ENCODE measurements at places on chromosomes 11 and 22.

DNA sequence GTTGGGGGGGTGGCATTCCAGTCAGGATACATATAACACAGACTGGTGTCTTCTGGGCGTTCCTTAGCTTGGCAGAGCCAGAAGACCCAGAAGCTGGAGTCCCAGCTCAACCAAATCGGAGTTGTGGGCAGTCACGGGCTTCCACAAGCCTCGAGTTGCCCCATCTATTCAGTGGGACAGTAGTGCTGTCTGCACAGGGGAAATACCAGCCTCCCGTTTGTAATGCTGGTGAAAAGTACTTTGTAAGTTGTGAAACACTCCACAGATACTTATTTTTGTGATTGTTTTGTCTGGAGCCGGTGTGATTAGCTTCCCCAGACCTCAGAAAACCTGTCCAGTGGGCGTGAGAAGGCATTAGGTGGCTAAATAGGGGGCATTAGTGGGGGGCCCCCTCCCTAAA is 13.6 kb downstream of the DGKZ start:
- DNase-seq, result no peak

DNA sequence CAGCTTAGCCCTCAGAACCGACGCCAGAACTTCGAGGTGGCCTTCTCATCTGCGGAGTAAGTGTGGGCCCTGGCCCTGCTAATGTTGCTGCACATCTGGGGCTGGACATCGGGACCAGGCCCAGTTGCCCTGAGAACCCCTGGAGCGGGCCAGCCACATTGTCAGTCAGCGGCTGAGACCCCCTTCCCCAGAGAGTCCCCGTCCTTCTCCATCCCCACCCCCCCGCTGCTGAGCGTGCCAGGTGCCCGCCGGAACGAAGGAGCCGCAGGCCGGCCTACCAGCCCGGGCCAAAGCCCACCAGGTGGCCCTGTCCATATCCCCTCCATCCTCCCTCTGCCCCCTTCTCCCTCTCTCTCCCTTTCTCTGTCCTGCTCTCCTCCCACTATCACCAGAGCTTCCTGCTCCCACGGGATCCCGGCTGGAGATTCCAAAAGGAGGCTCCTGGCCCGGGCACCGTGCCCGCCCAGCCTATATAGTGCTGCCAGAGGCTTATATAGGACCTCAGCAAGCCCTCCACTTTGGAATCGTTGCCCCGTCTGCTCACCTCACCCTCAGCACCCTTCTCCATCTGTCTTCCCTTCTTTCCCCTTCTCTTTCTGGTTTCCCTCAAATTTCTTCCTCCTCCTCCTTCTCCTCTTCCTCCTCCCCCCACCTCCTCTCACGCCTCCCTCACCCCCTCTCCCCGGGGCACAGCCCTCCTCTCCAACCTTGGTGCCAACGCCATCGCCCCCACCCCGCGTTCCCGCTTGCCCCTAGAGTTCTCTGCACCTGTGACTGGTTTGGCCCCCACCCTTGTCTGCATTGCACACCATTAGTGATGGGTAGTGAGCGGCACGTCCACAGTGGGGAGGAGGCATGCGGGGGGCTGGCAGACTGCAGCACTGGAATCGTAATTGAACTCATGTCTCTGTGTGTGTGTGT is 7.3 kb downstream of the SELENOM start:
- DNase-seq, result no peak

DNA sequence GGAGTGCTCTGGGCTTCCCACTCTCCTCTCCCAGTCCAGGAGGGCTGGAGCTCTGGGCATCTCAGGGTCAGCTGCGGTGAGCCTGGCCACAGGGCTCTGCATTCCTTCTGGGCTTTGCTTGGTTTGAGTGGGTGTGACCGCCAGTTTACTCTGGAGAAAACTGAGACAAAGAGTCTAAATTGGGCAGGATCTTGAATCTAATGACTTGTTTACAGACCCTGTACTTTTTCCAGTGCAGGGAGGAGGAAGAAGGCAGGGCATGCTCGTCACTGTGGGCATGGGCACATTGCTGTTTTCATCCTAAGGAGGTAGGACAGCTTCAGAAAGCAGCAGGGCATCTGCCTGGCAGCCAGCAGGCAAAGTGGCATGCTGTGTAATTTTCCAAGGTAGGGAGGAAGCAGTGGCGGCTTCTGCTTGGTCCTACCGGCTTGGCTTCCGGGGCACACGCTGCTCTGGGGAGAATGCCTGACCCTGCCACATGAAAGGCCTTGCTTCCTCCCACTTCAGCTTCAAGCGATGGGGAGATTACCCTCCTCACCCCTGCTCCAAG is 22.9 kb downstream of the FLI1 start:
- DNase-seq, result no peak

DNA sequence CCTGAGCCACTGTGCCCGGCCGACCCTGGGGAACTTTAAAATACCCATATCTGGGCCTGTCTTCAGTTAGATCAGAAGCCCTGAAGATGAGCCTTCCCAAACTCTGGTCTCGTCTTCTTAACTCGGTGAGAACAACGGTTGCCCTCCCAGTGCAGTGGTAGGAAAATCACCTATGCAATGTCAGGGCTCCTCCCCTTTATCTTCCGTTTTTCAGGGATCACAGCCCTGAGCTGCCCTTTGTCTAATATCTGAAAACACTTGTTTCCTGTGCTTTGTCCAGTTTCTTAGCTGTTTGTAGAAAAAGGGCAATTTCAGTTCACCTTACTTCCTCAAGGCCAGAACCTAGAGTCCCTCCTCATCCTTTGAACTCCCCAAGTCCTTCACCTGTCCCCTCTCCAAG is 9.4 kb downstream of the DRAP1 start:
- DNase-seq, result no peak

DNA sequence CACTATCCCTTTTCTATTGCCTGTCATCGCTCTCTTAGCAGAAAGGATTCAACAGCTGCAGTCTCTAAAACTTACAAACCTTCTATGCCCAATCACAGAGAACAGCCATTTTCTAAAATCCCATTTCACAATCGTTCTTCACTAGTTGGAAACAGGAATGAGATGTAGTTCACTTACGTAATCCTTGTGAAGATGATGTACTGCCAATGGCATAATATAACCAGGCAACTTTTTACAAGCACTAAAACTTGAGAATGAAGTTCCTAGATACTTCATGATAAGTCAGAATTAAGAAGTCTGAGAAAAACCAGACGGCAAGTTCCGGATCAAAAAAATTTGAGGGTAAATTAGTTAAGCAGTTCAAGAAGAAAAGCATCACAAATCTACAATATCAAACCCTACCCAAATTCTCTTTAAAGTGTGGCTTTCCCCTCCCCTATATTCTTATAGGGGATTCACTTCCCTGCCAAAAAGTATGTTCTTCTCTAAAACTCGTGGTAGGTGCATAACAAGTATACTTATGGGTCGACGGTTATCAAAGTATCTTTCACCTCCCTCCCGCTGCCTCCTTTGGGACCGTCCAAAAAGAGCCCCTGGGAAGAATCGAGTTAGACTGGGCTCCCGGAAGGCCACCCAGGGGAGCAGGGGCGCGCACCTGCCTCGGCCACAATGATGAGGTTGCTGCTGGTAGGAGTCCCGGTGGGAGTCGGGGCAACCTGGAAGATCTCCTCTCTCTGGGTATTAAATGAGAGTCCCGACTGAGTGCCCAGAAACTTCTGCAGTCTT is 666 bp downstream of the MSANTD4 start:
- no peak for DNase-seq

DNA sequence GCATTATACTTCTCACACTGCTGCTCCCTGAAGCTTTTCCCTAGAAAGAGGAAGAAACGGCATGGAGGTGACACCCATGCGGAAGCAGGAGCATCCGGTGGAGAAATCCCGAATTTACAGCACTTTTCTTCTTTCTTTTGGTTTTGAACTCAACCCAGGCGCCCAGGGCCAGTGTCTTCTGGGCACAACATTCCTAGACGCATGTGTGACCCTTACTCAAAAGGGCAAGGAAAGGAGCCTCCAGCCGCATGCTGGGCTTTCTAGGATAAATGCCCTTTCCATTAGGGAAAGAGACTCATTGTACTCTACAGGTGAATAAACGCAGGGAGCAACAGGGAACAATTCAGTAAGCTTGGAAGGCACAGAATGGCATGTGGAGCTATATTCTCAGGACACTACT is 19.5 kb downstream of the ADAMTS8 start:
- no peak for DNase-seq

- DNase-seq, result no peak
Measured at GRCh38 chr11:131468565-131468964, 98.2 kb downstream of the NTM start.

- DNase-seq, result no peak
Measured at GRCh38 chr22:45892681-45893461, 84.1 kb downstream of the WNT7B start.

- no peak for DNase-seq
Measured at GRCh38 chr11:35367491-35367890, 51.9 kb downstream of the SLC1A2 start.

- no peak for DNase-seq
Measured at GRCh38 chr11:112225753-112226061, 521 bp upstream of the PTS start.

GRCh38 chr11:35035894-35036408 is 103.0 kb upstream of the CD44 start:
- DNase-seq, result no peak

GRCh38 chr11:68938088-68938487 is 34.4 kb downstream of the IGHMBP2 start:
- no peak for DNase-seq

GRCh38 chr22:40265783-40266182 is 80.5 kb upstream of the ADSL start:
- DNase-seq, result no peak

DNA sequence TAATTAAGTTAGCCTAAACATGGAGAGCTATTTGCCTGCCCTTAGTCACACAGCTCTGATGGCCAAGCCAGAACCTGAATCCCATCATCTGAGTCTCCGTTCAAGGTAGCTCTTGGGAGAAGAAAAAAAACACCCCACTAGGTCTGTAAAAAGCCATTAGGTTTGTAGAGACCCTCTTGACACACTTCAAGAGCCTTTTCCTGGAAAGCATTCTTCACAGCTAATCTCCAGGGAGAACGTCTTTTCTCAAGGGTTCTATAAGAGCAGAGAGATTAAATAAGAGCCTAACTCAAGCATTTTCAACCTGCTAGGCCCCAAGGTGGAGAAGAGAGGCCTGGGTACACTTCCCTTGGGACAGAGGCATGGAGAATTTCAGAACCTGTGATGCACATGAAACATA is 61.6 kb upstream of the NAV2 start:
- no peak for DNase-seq

- DNase-seq, result no peak
Measured at GRCh38 chr22:34476762-34477161, 556.5 kb upstream of the LARGE1 start.

DNA sequence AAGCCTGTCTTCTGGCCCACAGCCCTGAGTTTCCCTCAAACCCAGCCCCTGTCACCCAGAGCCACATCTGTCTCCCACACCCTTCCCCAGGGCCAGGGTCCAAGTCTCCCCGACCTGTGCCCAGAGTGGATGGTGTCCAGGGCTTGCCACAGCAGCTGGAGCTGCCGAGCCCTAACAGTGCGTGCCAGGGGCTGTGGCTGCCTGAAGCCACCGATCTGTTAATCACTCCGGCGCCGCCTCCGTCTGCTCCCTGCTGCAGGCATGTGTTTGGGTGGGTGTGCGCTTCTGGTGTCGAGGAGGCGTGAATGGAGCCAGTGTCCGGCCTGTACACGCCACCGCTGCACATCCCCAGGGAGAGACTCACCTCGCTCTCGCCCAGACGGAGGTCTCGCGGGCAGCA is 26.1 kb downstream of the SHISAL1 start:
- DNase-seq, result no peak

DNA sequence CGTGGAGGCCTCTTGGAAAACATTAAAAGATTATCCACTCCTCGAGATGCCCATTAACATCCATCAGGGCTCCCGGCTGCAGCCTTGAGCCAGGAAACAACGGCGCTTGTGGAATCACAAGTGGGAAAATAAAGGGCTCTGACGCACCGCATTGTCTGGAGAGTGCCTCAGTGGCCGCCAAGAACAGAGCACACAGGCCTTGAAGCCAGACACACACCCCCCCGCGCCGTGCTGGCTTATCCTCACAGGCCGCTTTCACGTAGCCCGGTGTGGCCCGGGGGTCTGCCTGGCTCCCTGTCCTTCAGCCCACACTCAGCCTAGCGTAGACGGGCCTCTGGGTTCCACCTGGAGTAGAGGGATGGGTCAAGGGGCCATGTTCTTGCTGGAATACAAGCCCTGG is 1020.5 kb downstream of the BRD1 start:
- no peak for DNase-seq

- no peak for DNase-seq
Measured at GRCh38 chr11:1742869-1743584, 7.4 kb downstream of the IFITM10 start.

GRCh38 chr11:57598831-57599155 is 1.3 kb downstream of the SERPING1 start:
- no peak for DNase-seq

GRCh38 chr11:122038543-122038942 is 77.5 kb downstream of the BLID start:
- no peak for DNase-seq

DNA sequence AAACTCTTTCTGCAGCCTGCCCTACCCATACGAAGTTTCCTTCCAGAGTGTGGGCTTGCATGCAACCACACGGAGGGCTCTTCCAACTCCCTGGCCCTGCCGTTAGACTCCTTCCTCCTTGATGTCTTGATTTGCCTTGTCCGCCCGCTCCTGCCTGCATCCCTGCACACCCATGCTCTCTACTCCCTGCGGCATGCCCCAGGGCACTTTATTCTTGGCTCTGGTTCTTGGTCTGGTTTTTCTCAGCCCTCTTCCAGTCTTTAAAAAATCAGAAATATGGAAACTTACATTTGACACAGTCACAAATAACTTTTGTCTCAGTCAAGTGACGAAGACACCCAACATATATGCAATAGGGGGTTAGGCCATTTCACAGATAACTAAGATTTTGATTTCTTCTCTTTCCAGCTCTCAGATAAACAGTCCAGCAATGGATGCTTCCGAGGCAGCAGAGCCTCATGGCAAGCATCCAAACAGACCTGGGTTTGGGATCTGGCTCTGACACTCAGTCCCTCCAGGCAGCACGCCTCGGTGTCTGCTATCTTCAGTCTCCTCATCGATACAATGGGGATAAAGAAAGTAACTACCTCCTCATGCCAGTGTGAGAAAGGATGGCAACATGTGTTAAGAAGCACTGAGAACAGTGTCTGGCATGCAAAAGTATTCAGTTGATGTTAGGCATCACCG is 15.7 kb upstream of the OPCML start:
- DNase-seq, result no peak

- DNase-seq, result no peak
Measured at GRCh38 chr11:78838417-78838816, 263.8 kb upstream of the NARS2 start.

- peak; percentile 29 for DNase-seq
Measured at GRCh38 chr11:74726547-74727182, 4.6 kb downstream of the CHRDL2 start.

Data from activated naive CD8-positive, alpha-beta T cell treated with anti-CD3 and anti-CD28 coated beads, Interleukin-2, amount 50 U/mL, for 16 hours (primary cell).